ENCODE measurements at places on chromosomes 1 and 21.
A peak's percentile ranks its signal among the peaks of the same experiment; 100 is the strongest.

- DNase-seq, result no peak
Observed at GRCh38 chr21:36959020-36959835, 7.2 kb downstream of the HLCS start.

DNA sequence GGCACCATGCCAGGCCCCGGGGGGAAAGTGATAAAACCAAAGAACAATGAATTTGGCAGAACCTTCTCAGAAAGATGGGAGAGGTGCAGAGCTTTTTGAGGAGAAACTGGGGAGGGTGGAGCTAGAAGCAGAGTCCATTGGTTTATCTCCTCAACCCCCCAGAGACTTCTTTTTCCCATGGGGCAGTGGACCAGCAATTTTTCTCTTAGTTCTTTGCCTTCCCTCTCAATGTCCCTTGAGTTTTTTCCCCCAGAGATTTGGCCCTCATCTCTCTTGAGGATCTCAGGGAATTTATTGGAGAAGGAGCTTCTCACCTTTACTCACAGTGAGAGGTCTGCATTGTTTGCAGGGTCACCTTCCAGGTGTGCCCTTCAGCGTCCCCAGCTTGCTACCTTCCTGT lies 5.3 kb upstream of the ARHGEF11 start:
- no peak for DNase-seq

- no peak for DNase-seq
Observed at GRCh38 chr1:204991342-204991844, 51.6 kb upstream of the CNTN2 start.

- DNase-seq, result no peak
Observed at GRCh38 chr1:19700079-19700777, 35.6 kb downstream of the HTR6 start.

GRCh38 chr1:90187323-90187585 lies 192.3 kb downstream of the ZNF326 start:
- DNase-seq, result no peak

DNA sequence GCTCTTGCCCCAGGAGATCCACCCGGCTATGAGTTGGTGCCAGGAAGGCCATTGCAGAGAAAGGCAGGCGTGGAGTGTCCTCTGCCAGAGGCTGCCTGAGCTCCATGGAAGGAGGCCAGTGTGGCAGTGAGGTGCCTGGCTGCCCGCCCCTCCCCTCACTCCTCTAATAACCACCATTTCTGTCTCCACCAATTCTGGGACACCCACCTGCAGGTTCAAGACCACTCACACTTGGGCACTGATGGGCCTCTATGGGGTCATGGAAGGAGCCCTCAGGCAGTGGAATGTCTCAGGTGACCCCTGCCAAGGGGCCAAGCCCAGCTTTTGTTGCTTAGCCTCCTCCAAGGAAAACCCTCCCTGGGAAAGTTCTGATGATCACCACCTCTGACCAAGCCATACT lies 731.6 kb downstream of the MATN1 start:
- no peak for DNase-seq

DNA sequence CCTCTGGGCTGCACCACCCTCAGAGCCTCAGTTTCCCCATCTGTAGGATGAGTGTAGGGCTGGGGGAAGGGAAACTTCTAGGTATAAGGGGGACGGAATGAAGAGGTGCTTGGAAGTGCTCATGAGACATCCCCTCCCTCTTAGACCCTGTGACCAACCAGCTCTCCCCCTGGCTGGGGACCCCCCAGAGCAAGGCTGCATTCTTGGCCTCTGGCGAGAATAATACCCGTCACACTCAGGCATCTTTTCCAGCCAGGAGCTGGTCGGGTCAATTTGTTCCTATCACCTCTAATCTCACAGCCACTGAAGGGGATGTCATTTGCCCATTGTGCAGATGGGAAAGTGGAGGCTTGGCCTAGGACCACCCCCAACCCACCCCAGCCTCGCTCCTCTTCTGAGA lies 443.0 kb downstream of the PTPRU start:
- no peak for DNase-seq

DNA sequence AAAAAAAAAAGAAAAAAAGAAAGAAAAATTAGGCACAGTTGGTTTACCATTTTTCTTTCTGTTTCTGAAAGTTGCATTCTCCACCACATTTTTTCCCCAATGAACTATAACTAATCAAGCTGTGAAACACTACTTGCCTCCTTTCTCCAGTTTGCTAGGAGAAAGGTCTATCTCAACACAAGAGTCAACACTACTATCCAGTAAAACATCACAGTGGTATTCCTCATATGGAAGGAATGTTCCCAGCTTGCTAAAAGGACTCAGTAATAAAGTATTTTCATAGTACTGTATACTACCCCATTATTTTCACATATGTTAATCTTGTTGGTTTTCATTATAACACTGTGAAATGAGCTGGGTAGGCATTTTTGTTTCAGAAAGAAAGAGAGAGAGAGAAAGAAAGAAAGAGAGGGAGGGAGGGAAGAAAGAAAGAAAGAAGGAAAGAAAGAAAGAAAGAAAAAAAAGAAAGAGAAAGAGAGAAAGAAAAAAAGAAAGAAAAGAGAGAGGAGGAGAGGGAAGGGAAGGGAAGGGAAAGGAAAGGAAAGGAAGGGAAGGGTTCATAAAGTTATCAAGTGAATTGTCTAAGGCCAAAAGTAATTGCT lies 7.9 kb downstream of the PTGER3 start:
- no peak for DNase-seq

- no peak for DNase-seq
Observed at GRCh38 chr1:6027591-6027990, 18.1 kb upstream of the KCNAB2 start.

DNA sequence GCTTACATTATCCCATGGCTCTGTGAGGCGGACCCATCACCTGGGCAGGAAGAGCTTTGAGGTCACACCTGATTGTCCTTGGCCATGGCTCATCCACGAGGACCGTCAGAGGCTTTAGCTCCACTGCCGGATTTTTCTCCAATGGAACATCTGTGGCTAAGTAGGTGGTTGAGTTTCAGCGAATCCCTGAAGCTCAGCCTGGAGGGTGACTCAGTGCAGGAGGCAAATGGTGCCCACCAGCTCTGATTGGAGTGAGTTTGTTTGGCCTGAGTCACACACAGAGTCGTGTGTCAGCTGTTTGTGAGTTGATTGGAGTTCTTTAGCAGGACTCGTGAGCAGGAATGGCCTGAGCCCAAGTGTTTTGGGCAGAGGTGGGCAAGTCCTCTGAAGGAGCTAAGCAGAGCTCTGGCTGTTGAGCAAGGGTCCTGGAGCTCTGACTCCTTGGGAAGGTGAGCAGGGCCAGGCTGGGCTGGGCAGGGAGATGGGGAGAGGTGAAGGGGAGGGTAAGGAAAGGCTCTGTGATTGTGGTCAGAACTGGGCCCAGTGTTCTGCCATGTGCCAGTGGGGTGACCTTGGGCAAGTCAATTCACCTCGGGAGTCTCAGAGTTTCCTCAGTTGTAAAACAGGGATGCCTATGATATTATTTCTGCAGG lies 2.0 kb downstream of the SLC6A17 start:
- DNase-seq, result no peak

GRCh38 chr1:182299728-182300616 lies 91.6 kb downstream of the GLUL start:
- no peak for DNase-seq

GRCh38 chr1:206940588-206940936 lies 5.7 kb downstream of the PIGR start:
- no peak for DNase-seq

DNA sequence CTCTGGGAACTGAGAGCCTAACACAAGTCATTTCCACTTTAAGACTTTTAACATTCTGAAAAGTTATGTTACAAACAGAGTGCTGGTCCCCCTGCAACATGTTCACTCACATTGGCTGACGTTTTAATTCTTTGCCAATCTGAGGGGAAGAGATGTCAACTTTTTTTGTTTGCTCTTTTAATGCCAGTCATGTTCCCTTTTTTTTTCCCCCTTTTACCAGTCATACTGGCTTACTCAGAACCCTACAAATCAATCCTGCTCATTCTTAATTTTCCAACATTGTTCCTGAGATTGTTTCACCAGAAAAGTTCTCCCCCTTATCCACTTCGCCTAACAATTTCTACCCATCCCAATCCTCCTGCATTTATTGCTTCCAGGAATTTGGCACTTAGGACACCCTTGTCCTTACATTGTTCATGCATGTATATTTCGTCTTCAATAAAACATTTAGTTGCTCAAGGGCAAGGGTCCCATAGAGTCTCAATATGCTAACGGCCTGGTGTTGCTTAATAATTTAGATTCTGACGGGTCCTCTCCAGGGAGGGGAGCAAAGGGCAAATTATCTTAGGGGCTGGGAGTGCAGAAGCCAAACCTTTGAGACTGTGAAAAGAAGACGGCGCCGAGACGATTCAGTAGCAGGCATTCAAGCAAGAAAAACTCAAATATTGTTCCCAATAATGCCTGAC lies 624 bp upstream of the CR1L start:
- DNase-seq, result no peak

- no peak for DNase-seq
Observed at GRCh38 chr1:151859891-151860293, 6.4 kb upstream of the THEM5 start.

DNA sequence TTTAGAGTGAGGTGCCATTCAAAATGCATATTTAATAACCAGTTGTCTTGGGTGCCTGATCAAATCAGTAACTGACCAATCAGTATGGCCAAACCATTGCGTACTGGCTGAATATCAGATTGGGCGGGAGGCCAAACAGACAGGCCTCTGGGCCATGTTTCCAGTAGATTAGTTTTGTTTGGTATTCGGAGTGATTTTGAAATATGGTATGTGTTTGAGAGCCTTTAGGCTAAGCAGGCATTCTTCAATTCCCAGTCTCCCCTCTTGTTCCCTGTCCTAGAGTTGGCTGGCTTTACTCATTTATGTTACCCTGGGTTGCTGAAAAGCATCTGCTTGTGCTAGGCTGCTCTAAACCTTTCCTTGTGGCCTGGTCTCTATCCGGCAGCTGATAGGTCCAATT lies 80.1 kb downstream of the BACH1 start:
- DNase-seq, result no peak

- DNase-seq, result no peak
Observed at GRCh38 chr1:245585252-245585959, 430.6 kb downstream of the KIF26B start.

DNA sequence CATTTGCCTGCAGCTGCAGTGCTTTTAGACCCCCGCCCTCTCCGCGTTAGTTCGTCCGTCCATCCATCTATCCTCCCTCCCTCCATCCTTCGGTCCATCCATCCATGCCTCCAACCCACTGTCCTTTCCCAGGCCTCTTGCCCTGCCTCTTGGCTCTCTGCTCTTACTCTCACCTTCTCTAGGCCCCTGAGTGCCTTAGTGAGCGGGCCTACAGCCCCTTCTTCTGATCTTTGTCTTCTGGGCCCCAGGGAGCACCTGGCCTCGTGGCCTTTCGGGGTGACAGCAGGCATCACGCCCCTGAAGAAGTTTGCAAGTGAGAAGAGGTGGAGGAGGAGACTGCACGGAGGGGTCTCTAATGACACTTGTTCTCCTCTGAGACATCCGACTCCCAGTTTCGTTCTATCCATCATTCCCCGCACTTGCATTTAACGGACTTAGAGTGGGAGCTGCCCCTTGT lies 842 bp downstream of the ATXN7L2 start:
- DNase-seq, result no peak

DNA sequence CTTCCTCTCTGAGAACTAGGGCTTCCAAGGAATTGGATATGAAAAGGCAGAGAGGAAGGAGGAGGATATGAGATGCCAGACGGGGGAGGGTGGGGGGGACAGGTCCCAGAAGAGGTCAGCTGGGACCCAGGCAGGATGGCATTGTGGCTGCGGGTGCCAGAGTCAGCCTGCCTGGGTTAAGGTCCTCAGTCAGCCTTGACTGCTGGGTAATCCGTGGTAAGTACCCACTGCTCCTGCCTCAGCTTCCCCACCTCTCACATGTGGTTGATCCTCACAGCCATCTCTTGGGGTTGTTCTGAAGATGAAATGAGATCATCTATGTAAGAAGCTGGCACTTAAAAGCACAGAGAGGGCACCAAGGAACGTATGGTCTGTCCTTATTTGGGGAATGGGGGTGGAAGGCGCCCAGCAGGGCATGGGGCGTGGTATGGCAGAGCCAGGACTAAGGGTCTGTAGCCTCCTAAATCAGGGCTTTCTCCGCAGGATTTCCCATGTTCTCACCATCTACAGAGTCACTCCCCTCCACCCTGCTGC lies 23.8 kb downstream of the ELF3 start:
- DNase-seq, result no peak

DNA sequence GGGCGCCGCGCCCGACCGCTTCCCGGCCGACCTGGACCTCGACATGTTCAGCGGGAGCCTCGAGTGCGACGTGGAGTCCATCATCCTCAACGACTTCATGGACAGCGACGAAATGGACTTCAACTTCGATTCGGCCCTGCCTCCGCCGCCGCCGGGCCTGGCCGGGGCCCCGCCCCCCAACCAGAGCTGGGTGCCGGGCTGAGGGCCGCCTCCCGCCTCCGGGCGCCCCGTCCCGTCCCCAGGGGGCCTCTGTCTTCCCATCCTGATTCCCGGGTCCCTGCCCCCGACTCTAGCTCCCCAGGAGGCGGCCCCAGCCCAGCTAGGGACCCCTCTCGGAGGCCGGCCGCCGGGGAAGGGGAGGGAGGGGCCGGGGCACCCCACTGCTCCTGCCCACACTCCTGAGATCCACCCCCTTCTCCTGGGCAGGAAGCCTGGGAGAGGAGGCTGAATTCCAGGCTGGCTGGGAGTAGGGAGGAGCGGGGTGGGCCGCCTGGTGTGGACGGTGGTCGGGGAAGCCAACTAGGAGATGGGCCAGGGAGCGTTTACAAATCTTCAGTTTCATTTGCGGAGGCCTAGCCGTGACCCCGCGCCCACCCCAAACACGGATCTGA lies 21.4 kb downstream of the FOXO6 start:
- peak; percentile 49 for DNase-seq

DNA sequence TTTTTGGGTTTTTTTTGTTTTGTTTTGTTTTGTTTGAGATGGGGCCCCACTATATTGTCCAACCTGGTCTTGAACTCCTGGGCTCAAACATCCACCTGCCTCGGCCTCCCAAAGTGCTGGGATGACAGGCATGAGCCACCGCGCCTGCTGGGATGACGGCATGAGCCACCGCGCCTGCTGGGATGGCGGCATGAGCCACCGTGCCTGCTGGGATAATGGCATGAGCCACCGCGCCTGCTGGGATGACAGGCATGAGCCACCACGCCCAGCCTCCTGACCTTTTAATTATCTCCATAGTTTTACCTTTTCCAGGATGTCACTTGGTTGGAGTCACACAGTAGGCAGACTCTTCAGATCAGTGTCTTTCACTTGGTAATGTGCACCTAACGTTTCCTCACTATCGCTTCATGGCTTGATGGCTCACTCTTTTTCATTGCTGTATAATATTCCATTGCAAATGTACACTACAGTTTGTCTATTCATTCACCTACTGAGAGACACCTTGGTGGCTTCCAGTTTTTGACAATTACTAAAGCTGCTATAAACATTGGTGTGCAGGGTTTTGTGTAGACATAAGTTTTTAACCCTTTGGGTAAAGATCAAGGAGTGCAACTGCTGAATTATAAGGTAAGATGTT lies 10.1 kb upstream of the PDXK start:
- DNase-seq, result no peak

All from endothelial cell of umbilical vein (primary cell).